ENCODE measurements at places on chromosomes 7 and 10. TPM values are rescaled to one million over a fixed set of nuclear protein-coding genes. Genes with fewer than 3 reads are reported as not detected.

DNA sequence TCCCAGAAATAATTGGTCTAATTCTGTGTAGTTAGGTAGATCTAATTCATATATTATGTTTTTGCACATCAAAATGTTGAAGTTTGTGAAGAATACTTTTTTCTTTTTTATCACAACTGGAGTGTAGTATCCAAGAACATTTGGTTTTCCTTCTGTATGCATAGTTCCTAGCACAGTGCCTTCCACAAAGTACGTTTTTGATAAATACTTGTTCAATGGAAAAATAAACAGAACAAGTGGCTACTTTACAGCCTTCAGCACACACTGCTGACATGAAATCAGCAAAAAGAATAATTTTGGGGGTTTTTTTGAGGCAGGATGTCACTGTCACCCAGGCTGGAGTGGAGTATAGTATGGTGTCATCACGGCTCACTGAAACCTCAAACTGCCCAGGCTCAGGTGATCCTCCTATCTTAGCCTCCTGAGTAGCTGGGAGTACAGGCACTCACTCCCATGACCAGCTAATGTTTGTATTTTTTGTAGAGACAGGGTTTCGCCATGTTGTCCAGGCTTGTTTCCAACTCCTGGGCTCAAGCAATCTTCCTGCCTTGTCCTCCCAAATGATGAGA, 27.9 kb downstream of the TARP start:
- no peak for DNase-seq

DNA sequence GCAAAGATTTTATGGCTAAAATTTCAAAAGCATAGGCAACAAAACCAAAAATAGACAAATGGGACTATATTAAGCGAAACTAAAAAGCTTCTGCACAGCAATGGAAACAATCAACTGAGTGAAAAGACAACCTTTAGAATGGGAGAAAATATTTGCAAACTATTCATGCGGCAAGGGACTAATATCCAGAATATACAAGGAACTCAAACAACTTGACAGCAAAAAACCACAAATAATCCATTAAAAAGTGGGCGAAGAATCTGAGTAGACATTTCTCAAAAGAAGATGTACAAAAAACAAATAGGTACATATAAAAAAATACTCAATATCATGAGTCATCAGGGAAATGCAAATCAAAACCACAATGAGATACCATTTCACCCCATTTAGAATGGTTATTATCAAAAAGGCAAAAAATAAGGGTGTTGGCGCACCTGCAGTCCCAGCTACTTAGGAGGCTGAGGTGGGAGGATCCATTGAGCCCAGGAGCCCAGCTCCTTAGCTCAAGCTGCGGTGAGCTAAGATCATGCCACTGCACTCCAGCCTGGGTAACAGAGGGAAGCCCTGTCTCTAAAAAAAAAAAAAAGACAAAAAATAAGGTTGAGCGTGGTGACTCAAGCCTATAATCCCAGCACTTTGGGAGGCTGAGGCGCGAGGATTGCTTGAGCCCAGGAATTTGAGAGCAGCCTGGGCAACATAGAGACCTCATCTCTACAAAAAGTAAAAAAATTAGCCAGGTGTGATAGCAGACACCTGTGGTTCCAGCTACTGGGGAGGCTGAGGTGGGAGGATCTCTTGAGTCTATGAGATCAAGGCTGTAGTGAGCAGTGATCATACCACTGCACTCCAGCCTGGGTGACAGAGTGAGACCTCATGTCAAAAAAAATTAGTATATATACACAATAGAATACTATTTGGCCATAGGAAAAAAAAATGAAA, 4.2 kb upstream of the CCM2 start:
- DNase-seq, result no peak

- DNase-seq, result no peak
These were observed 121.3 kb downstream of the PPP1R3A start for GRCh38 chr7:113797420-113798010.

- DNase-seq, result no peak
These were observed 741.2 kb upstream of the ZWINT start for GRCh38 chr10:57102236-57102635.

GRCh38 chr10:43355749-43356371, 15.6 kb upstream of the FXYD4 start:
- peak; percentile 3 for DNase-seq

DNA sequence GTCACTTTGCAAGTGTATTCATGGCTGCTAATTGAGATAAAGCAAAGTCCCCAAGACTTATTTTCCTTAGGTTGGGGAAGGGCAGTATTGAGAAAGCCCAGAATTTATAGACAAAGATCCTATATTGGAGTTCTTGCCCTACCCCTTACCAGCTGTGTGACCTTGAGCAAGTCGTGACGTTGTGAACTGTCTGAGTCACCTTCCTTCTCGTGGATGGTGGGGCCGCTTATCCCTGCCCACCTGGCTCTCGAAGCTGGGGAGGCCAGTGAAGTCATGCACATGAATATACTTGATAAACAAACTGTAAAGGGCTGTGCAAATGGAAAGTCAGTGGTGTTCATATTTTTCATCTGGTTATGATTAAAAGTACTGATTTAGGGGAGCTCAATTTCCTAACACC, 127.4 kb downstream of the TACC2 start:
- no peak for DNase-seq

DNA sequence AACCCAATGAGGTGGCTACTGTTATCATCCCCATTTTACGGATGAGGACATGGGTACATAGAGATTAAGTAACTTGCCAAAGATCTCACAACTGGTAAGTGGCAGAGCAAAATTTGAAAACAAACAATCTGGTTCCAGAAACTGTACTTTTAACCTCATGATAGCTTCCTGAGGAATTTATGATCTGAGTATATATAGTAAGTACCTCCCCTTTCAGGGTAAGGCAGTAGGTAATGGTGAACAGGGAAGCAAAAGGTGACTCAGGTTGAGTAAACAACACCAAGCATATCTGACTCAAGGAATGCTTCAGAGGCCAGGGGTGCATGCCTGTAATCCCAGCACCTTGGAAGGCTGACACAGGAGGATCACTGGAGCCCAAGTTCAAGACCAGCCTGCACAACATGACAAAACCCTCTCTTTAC, 21.1 kb downstream of the KLLN start:
- DNase-seq, result no peak

ZNF783 gene
- 3.3 TPM for polyA plus RNA-seq

GPR15LG gene
- 0.11 TPM for polyA plus RNA-seq

SLC13A4 gene
- 0.08 TPM for polyA plus RNA-seq

EIF5AL1 gene
- 0.61 TPM for polyA plus RNA-seq

PHKG1 gene
- polyA plus RNA-seq, result 8.5 TPM

UBTD1 gene
- polyA plus RNA-seq, result 49.0 TPM

PPP1R17 gene
- not detected for polyA plus RNA-seq

SPAM1 gene
- not detected for polyA plus RNA-seq

All from heart left ventricle (tissue), 16 donors.